SHP77 treated with DMSO at 0.1 percent for 48 hours (cell line): ENCODE measurements at places on chromosomes 7 and 10.
A peak's percentile ranks its signal among the peaks of the same experiment; 100 is the strongest.

DNA sequence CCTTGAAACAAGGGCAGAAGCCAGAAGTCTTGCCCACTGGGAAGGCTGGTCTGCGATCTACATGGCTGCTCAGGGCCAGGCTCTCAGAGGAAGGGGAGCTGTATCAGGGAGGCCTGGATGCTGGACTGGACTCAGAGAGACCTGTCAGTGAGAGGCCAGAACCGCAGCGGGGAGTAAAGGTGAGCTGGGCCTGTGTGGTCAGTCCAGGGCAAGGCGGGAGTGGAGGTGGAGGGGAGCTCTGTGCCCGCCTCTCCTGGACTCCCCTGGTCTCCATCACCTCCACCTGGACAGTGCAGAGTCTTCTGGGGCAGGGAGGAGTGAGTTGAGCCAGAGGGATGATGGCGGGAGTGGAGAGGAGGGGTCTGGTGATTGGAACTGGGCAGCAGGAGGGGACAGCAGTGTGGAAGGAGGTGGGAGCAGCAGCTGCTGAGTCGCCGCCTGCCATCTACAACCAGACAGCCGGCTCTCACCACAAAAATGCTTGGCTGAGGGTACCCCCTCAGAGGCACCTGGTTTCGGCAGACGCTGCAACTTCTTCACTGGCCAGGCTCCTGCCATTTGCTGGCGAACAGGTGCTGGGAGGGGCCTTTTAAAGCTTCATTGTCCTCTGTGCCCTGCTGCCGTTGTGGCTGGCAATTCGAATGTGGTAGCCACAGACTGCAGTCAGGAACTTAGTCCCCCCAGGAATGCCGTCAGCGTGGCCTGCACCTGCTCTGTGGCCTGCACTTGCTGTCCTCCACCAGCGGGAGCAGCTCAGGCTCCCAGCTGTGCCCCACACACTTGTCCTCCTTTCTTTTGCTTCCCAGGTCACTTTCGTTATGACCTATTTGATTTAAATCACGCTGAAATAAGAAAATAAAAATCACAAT, 3.5 kb downstream of the RASSF4 start:
- DNase-seq = peak; percentile 35

- DNase-seq = no peak
Measured at GRCh38 chr10:48456361-48456804, 148.5 kb downstream of the ARHGAP22 start.

GRCh38 chr7:135791543-135792362, 43.1 kb upstream of the FAM180A start:
- no peak for DNase-seq

DNA sequence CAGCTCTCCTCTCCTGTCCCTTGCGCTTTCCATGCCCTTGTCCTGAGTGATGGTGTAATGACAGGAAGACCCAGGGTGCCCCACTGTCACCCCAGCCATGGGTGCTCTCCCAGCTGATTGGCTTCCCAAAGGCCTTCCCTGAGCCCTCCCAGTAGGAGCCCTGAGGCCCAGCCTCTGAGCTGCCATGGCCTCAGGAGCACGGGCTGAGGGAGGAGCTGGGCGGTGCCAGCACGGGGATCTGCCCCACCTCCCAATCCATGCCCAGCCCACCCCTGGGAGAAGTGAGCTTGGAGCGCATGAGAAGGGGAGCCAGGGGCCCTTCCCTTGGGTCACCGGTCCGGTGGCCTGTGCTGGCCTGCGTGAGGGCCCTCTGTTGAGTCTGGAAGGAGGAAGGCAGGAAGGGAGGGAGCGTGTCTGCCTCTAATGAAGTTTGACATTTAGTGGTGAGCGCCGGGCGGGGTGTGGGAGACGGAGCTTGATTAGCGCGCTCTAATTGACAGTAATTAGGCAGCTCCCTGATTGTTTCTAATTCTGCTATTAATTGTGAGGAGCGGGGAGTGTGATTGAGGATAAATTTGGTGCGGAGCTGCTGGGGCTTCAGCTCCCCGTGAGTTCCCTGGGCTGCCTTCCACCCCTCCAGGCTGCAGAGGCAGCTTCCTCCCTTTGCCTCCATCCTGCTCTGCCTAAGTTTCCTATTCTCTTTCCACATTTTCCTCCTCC, 28.3 kb downstream of the GBX1 start:
- no peak for DNase-seq

- DNase-seq = no peak
Measured at GRCh38 chr10:71474702-71475242, 78.1 kb downstream of the CDH23 start.

- DNase-seq = no peak
Measured at GRCh38 chr10:15739254-15739970, 19.7 kb upstream of the ITGA8 start.

DNA sequence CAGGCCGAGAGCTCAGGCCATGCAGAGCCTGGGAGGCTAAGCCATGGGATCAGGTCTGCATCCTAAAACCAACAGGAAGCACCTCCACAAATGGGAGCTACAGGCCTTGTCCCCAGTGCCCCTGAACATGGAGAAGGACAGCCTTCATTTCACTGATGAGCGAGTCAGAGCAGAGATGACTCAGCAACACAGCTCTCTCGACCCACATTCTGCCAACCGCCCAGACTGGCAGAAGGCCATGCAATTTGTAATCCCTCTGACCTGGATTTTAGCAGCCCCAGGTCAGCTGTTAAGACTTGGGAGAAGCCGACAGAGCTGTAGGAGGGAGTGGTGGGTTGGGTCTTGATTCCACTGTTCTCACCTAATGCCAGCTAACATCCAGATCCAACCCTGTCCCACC, 25.5 kb downstream of the VOPP1 start:
- DNase-seq = peak; percentile 89

DNA sequence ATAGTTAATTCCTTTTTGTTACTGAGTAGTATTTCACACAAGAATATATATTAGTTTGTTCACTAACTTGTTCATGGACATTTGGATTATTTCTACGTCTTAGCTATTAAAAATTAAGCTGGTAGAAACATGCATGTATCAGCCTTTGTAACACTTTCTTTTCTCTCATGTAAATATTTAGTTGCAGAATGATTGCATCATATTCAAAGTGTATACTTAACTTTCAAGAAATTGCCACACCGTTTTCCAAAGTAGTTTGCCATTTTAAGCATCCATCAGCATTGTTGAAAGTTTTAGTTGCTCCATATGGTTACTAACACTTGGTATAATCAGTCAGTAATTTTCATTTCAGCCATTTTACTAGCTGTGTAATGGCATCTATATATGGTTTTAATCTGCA, 666.9 kb downstream of the NXPH1 start:
- DNase-seq = no peak

- DNase-seq = no peak
Measured at GRCh38 chr7:15643000-15643705, 43.3 kb downstream of the MEOX2 start.

DNA sequence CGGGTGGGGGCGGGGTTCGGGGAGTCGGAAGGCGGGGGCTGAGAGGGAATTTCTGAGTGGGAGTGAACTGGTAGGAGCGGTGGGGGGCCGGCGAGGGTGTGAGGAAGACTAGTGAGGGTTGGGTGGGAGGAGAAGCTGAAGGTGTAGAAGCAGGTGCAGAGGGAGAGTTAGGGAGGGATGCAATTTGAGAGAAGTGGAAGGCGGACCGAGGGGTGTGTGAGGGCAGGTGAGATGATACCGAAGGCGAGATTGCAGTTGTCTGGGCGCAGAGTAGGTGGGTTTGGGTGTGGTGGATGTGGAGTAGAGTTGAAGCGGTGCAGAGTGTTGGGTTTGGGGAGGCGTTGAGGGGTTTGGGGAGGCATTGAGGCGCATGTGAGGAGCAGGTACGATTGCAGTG, 643 bp downstream of the KAT6B start:
- no peak for DNase-seq

DNA sequence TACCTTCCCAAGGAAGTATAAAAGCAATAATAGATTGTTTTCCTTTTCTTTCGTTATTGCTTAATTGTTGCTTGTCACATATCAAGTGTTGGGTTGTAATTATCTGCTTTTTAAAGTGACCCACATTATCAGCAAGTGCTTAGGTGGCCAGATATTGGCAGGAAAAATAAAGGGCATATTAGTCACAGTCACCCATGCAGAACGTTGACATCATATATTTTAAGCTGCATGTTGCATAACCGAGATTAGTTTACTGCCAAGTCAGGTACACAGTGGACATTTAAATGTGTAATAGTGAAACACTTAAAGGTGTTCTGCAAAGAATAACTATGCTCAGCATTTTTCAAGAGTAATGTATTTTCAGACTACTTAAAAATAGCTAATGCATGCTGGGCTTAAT, 11.4 kb downstream of the NEBL start:
- peak; percentile 26 for DNase-seq
